ENCODE measurements at places on chromosomes 6 and 20.

DNA sequence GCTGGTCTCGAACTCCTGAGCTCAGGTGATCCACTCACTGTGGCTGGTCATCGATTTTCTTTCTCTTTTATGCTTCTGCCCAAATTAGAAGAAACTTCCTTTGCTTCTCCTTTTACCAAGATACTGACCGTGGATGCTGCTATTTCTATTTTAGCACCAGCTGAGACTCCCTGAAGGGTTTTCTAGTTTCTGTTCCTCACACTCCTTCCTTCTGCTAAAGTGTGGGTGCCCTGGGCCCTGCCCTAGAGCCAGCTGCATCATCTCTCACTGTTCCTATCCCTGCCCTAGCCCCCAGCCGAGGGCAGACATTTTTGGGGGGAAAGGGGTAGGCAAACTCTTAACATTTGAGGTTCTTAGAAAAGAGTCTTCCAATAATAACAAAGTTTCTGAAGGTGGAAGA, 6.3 kb downstream of the SMOC2 start:
- H3K27me3 ChIP-seq = peaks cover 22% of the 10 kb centered on the region
- H3K27ac ChIP-seq = no peak overlapping the region
- peaks cover 3% of the 10 kb centered on the region for H3K4me1 ChIP-seq
- no peaks in the 10 kb centered on the region for H3K36me3 ChIP-seq
- no peak for DNase-seq

DNA sequence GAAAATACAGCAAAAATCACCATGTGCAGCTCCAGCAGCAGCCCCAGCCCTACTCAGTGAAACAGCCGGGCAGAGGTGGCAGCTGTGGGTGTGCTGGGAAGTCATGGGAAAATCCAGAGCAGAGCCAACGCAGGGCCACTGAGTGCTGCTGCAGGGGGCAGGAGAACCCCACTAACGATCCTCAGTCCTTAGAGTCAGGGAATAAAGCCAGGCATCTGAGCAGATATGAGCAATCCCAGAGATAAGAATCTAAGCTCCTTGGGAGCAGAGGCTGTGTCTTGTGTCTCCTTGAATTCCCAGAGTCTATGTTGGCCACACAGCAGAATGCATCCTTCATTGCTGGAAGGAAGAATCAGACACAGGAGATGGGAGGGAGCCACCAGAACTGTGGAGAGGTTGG, 493.1 kb upstream of the MAP3K7 start:
- H3K36me3 ChIP-seq = no peaks in the 10 kb centered on the region
- H3K27ac ChIP-seq = no peak overlapping the region
- H3K4me1 ChIP-seq = no peaks in the 10 kb centered on the region

DNA sequence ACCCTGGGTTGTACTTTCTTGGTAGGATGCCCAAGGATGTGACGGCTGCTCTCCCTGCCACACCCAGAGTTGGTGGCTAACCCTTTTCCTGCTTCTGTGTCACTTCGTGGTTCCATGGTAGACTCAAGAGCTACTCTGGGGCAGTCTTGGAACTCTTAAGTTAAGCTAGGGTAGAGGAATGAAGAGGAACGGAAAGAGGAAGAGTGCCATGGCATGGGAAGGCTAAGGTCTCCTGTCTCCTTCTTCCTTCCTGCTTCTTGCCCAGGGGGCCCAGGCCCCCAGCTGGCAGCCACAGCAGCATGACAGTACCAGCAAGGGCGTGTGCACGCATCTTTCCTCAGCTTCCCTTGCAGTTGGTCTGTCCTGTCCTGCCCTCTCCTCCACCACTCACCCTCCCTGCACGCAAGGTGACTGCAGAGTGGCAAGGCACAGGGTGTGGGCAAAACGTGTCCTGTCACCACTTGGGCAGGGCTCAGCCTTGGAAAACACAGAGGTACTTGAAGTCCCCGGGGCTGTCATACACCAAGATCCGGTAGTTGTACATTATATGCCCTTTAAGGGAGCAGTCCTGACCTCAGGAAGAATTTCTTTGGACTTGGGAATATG, 39.8 kb upstream of the TGM3 start:
- no peak for DNase-seq
- H3K27ac ChIP-seq = no peak overlapping the region
- no peaks in the 10 kb centered on the region for H3K27me3 ChIP-seq

DNA sequence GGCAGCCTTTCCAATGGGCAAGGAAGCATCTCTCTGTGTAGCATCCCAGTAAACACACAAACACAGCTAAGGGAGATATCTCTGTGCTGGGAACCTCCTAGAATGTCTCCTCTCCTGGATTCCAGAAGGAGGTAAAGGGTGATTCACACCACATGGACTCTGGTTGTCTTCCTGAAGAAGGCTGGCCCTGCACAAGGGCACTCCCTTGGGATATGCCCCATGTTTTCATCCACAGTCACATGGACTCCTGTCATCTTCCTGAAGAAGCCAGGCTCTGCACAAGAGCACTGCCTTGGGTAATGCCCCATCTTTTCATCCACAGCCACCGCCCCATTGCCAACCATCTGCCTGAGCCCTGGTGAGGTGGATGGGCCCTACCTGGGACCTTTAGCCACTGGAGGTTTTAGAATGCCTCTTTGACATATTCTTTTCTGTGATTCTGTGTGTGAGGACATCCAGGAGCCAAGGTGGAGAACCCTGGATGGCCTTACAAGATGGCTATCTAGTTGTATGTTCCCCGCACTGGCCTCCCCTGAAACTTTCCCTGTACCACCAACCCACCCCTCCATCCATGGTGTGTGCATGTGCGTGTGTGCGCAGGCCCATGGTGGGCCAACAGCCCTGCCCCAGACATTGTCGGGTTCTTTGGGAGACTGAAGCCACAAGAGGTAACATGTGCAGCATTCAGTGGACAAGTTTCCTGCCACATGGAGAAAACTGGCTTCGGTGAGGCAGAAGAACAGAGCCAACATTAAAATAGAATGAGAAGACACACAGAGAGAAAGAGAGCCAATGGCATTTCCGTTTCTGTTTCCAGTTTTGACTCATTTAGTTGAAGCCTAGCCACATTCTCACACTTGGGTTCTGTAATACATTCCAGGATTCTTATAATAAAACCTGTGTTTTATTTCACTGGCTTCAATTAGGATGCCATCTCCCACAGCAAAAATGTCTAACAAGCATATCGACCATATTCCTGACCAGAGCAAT, 110.2 kb upstream of the CST7 start:
- H3K27ac ChIP-seq = no peak overlapping the region
- DNase-seq = no peak
- H3K4me1 ChIP-seq = no peaks in the 10 kb centered on the region

GRCh38 chr6:164532198-164533044, 777.0 kb downstream of the C6orf118 start:
- no peak overlapping the region for H3K27ac ChIP-seq
- no peaks in the 10 kb centered on the region for H3K27me3 ChIP-seq
- H3K4me1 ChIP-seq = no peaks in the 10 kb centered on the region
- no peak for DNase-seq
- no peaks in the 10 kb centered on the region for H3K36me3 ChIP-seq

- H3K4me1 ChIP-seq = peaks cover 9% of the 10 kb centered on the region
- H3K27ac ChIP-seq = no peak overlapping the region
- no peak overlapping the region for H3K4me3 ChIP-seq
- DNase-seq = peak; percentile 70
Observed at GRCh38 chr20:50580016-50580747, 70.0 kb downstream of the PTPN1 start.

GRCh38 chr20:44719841-44720240, 4.7 kb downstream of the CCN5 start:
- DNase-seq = no peak
- H3K27ac ChIP-seq = no peak overlapping the region
- H3K27me3 ChIP-seq = peaks cover 4% of the 10 kb centered on the region
- no peak overlapping the region for H3K4me3 ChIP-seq

GRCh38 chr6:150038202-150039062, 13.1 kb upstream of the RAET1L start:
- peaks cover 12% of the 10 kb centered on the region for H3K4me1 ChIP-seq
- H3K27ac ChIP-seq = no peak overlapping the region
- H3K4me3 ChIP-seq = peak overlapping the region; percentile 36
- no peak for DNase-seq
